ENCODE measurements at places on chromosomes 3 and 15.

DNA sequence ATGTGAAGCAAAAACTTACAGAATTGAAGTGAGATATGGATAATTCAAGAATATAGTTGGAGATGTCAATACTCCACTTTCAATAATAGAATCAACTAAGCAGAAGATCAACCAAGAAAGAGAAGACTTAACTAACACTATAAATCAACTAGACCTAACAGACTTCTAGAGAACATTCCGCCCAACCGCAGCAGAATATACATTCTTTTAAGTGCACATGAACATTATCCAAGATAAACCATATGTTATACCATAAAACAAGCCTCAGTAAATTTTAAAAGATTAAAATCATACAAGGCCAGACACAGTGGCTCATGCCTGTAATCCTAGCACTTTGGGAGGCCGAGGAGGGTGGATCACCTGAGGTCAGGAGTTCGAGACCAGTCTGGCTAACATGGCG, 5.5 kb upstream of the TEX55 start:
- no peak for DNase-seq

DNA sequence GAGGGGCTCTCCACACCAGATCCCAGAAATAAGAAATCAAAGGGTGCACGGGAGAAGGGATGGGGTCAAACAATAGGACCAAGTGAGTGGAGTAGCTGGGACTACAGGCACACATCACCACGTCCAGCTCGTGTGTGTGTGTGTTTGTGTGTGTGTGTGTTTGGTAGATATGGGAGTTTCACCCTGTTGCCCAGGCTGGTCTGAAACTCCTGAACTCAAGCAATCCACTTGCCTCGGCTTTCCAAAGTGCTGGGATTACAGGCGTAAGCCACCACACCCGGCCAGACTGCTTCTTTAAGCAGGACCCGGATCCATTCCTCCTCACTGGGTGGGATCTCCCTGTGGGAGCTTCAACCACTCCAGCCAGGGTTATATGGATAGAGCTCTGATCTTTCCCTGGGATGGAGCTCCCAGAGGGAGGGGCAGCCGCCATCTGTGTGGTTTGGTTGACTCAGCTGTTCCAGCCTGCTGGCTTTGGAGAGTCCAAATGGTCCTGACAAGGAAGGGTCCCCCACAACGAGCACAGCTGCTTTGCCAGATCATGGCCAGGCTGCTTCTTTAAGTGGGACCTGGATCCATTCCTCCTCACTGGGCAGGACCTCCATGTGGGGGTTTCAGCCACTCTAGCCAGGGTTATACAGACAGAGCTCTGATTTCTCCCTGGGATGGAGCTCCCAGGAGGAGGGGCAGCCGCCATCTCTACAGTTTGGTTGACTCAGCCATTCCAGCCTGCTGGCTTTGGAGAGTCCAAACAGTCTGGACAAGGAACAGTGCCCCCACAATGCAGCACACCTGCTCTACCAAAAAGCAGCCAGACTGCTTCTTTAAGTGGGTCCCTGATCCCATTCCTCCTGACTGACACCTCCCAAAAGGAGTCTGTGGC, 9.1 kb upstream of the AVEN start:
- DNase-seq = no peak

- no peak for DNase-seq
These were observed 247.3 kb upstream of the NSMCE3 start for GRCh38 chr15:29516929-29517328.

GRCh38 chr3:16064642-16065414, 109.7 kb upstream of the GALNT15 start:
- DNase-seq = no peak

GRCh38 chr15:73927003-73927475, 777 bp downstream of the LOXL1 start:
- peak; percentile 42 for DNase-seq

DNA sequence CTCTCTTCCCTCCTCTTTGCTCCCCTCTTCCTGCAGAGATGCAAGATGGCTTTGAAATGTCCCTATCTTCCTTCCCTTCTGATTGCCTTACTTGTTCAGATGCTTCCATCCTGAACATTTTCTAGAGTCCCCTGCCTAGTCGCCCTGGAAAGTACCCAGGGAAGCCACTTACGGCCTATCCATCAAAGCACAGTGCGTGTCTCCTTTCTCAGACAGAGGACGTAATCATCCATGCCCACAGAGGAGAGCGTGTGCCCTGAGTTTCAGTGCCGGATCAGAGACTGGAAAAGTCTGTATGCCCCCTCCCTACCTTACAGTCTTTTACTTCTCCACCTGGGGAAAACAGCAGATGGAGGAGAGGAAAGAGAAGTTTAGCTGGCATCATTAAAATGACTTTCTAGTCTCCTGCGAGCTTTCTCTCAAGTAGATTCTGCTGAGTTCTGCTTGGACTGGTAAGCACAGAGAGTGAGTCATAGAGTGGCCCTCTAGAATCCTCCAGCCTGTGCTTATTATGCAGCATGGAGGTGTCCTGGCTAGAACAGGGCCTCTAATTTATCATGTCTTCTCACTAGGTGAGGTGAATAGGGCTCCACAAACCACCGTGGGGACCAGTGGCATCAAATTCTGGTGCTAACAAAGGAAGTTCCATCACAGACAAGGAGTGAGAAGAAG, 114.6 kb downstream of the SLCO3A1 start:
- DNase-seq = no peak

- DNase-seq = no peak
These were observed 16.3 kb upstream of the TRPM7 start for GRCh38 chr15:50702762-50703334.

- no peak for DNase-seq
These were observed 6.4 kb downstream of the NSUN3 start for GRCh38 chr3:94069194-94069813.

GRCh38 chr3:31748933-31749295, 216.2 kb downstream of the STT3B start:
- DNase-seq = no peak

- no peak for DNase-seq
These were observed 197.0 kb upstream of the CFAP20DC start for GRCh38 chr3:59246719-59247401.
